ENCODE measurements at places on chromosomes 4 and X.

DNA sequence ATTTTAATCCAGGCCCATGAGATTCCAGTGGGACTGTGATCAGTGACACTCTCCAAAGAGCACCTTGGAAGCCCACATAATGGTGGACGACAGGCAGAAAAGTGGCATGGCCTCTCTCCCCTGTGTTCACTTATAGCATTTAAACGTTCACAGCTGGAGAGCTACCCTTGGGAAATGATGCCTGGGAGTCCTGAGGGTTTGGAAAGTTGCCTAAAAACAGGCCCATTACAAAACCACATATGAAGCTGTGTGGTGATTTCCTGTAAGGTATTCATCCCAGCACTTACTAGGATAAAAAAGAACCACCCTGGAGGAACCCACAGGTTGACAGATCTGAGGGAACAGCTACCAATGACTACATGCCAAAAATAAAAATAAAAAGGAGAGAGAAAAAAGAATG, 193.2 kb downstream of the RASL11B start:
- DNase-seq = no peak

DNA sequence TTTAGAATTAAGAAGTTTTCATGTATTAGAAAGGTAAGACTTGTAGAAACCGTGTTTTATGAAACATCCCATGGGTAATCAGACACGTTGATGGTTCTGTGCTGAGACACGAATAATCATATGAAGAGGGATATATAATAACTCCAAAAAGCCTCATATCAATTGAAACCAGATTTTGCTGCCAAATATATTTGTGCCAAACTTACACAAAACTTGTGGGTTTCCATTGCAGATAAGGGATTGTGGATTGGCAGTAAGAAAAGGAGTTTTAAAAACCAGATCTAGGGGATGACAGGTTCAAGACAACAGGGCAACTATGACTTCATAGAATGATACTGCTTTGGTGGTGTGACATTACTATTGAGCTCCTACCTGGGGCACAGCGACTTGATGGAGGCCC, 616.1 kb downstream of the BCOR start:
- DNase-seq = no peak

DNA sequence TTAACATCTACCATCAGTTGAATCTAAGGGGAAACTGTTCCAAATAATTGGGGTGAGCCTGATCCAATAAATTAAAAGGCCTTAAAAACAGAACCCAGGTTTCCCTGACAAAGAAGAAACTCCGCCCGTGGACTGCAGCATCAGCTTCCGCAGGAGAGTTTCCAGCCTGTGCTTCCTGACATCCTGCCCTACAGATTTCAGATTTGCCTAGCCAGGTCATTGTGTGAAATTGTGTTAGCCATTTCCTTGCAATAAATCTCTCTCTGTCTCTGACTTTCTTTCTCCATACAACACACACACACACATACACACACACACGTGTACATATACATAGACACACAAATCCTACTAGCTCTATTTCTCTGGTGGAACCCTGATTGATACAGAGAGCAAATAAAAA, 48.3 kb upstream of the LCORL start:
- no peak for DNase-seq

DNA sequence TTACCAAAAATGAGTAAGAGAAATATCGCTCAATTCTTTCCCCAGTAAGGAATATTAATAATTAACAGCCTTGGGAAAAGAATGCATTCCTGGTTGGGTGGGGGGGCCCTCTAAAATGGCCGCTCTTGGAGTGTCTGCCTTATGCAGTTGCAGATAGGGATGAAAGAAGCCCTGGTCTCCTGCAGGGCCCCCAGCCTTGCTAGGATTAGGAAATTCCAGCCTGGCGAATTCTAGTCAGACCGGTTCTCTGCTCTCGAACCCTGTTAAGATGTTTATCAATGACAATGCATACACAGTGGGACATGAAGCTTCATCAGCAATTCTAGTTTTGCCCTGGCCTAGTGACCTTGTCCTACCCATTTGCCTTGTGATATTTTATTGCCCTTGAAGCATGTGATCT, 1047.7 kb upstream of the GRID2 start:
- DNase-seq = no peak

- no peak for DNase-seq
Measured at GRCh38 chrX:30278365-30278764, 30.8 kb downstream of the NR0B1 start.

Data from stimulated activated CD8-positive, alpha-beta memory T cell treated with anti-CD3 and anti-CD28 coated beads, Interleukin-15, amount 100 ng/mL, for 1 hour (primary cell).